ENCODE measurements at places on chromosomes 12 and 14.
A peak's percentile ranks its signal among the peaks of the same experiment; 100 is the strongest.

- DNase-seq, result no peak
These were observed 16.7 kb downstream of the COPZ1 start for GRCh38 chr12:54341378-54342300.

- peak; percentile 78 for DNase-seq
These were observed 16.4 kb upstream of the ESPL1 start for GRCh38 chr12:53251477-53252348.

- DNase-seq, result no peak
These were observed 395.9 kb downstream of the FUT8 start for GRCh38 chr14:65808390-65808789.

DNA sequence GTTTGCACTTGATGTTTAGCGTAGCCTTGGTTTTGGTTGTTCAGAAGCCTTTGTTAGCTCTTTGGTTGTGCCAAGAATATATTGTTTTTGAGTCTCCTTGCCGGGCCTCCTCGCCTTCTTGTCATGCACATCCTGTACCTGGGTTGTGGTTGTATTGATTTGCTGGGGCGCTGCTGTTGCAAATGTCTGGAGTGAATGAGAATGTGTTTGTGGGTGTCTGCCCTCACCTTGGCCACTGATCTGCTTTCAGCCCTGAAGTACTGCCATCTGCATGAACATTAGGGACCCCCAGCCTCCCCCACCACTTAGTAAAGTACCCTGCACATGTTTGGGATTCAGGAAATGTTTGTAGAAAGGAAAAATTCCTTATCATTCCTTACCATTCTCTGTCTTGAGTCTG, 16.5 kb downstream of the PRKCH start:
- no peak for DNase-seq

DNA sequence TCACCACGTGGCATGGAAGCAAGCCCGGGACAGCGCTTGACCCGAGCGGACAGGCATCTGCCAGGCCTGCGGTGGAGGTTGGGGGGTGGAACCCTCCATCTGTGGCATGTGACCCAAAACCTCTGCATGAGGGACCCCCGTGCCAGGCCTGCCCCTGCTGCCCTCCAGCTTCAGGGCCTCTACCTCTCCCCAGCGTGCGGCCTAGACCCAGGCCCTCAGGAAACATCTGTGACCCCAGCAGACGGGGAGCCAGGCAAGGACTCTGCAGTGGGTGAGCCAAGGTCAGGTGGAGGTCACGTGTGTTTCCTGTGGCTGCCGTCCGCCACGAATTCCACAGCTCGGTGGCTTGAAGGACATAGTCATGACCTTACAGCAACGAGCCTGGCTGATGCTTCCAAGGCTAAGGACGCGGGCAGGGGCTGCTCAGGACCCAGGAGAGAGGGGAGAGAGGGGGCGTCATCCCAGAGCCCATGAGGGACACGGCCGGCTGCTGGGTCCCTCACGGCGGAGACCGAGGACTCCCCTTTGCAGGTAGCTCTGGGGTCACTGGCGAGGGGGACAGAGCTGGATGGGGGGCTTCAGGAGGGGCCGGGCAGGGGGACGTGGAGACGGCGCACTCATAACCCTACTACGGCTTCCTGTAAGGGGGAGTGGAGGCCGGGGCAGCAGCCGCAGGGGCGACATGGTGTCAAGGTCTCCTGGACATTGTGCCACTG, 91.5 kb downstream of the GALNT9 start:
- peak; percentile 53 for DNase-seq

- DNase-seq, result peak; percentile 7
These were observed 8.8 kb upstream of the AMHR2 start for GRCh38 chr12:53414756-53415417.

GRCh38 chr12:109492371-109492770, 14.9 kb downstream of the UBE3B start:
- DNase-seq, result no peak

GRCh38 chr12:51383269-51383905, 7.8 kb downstream of the GALNT6 start:
- DNase-seq, result no peak

- no peak for DNase-seq
These were observed 399.8 kb downstream of the RAD51B start for GRCh38 chr14:68219407-68219806.

DNA sequence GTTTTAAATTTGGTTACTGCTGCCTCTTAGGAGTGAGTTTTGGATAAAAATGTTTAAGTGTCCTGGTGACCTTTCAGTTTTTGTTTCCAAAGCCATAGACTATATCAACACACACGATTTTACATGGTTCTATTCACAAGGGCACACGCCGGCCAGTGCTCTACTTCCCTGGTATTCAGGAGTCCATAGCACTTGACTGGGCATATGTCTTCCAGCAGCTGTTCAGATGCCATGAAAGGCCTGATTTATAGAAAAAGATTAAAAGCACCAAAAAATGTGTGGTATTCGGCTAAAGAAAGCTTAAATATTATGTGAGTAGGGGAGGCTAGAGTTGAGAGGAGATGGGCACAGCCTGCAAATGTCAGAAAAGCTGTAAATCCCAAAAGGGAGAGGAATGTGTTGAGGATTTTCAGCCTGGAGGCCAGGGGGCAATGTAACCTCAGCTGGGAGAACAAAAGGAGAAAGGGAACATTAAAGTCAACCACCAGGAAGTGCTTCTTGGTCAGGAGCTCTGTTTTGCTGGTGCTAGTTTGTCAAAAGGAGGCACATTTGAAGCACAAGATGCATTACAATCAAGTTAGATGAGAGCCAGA, 478.4 kb downstream of the RAD51B start:
- no peak for DNase-seq

GRCh38 chr14:75120541-75121291, 6.1 kb downstream of the NEK9 start:
- no peak for DNase-seq

DNA sequence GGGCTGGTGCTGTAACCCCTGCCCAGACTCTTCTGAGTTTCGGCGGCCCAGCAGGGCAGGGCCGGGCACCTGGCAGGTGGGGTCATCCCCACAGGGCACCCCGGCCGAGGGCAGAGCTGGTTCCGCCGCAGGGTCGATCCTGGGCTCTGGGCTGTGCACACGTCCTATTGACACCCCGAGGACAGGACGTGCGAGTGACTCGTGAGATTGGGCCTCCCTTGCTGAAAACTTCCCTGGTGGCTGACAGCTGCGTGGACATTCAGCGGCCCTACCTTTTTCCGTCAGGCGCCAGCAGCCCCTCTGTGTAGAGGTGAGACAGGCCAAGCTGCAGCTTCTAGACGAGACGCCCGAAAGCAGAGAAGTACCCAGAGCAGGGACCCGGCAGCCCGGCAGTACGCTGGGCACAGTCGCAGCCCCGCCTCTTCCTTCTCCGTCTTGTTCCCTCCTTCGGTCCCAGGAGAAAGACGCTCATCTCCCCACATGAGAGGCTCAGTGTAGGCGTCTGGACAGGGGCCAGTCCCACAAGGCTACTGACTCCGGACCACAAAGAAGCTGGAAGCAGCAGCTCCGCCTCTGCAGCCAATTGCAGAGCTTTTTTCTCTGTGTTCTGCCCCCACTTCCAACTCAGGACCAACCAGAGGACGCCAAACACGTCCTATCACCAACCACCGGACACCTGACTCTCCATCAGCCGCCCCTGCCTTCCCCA, at the start of gene LRCOL1:
Gene LRCOL1 (minus strand): TSS at position 532 of the 709 bp plus-strand sequence. CDS start 4,331 bp downstream, outside the sequence.
- no peak for DNase-seq

GRCh38 chr14:61026526-61026925, 45.5 kb downstream of the SLC38A6 start:
- no peak for DNase-seq

- DNase-seq, result no peak
These were observed 12.3 kb upstream of the RARG start for GRCh38 chr12:53244337-53244736.

DNA sequence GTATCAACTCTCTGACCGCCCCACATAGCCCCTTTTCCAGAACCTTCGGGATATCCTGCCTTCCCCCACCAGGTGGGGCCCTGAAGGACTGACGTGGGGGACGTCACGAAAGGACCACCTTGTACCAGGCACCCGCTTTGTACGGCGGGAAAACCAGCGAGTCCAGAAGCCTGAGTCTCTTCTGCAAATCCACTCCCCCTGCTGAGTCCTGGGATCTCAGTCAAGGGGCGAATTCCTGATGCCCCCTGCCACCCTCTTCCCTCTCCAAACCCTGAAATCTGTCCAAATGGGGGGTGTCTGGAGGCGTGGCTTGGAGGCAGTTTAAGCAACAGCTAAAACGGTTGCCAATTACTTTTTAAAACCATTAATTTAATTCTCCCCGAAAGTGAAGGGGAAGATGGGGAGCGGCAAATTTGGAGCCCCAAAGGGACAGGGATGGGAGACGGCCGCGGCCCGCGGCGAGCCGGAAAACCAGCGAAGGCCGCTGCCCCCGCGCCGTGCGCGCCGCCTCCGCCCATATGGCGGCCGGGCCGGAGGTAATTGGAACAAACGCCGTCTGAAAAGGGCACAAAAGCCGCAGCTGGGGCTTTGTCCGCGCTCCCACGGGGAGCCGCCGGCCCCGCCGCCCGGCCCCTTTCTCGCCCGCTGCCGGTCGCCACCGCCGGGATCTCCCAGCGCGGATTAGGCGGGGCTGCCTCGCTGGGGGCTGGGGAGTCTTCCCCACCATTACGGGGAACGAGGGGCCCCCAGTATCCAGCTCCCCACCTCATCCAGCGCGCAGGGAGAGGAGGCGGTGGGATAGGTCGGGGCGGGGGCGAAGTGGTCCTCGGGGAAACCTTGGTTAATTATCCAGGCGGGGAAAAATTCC, 6.6 kb downstream of the LHX5 start:
- DNase-seq, result no peak

GRCh38 chr12:19198272-19198671, 68.7 kb downstream of the PLEKHA5 start:
- no peak for DNase-seq

GRCh38 chr12:10115311-10115710, 14.7 kb downstream of the CLEC7A start:
- no peak for DNase-seq

- DNase-seq, result no peak
These were observed 477.1 kb downstream of the FSCB start for GRCh38 chr14:44029933-44030332.

DNA sequence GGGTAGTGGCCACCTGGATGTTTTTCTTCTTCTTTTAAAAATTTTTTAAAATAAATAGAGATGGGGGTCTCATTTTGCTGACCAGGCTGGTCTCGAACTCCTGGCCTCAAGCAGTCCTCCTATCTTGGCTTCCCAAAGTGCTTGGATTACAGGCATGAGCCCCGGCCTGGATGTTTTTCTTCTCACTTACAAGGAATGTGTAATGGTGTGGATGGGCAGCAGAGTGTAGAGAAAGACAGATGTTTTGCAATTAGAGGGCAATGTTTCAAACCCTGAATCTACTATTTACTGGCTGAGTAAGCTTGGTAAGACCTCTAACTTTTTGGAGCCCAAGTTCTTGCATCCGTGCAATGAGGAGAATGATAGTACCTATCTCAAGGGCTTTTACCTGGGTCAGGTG, 48.1 kb downstream of the ADCK1 start:
- no peak for DNase-seq

GRCh38 chr12:52032446-52032803, 18.8 kb upstream of the NR4A1 start:
- peak; percentile 93 for DNase-seq

DNA sequence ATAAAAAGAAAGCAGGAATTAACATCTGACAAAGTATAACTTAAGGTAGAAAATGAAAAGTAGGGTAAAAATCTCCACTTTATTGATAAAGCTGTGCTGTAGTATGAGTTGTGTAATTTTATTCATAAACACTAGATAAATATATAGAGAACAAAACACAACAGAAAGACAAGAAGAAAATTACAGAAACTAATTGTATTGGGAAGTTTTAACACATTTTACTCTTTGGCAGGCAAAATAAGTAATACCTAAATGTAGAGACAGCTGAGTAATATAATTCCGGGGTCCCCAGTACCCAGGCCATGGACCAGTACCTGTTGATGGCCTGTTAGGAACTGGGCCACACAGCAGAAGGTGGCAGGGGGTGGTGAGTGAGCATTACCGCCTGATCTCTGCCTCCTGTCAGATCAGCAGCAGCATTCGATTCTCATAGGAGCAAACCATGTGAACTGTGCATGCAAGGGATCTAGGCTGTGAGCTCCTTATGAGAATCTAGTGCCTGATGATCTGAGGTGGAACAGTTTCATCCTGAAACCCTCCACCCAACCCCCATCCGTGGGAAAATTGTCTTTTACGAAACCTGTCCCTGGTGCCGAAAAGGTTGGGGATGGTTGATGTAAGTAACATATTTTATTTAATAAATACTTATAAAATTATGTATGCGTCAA, 84.4 kb upstream of the ETV6 start:
- no peak for DNase-seq

- DNase-seq, result no peak
These were observed 134.1 kb downstream of the TPH2 start for GRCh38 chr12:72072592-72073212.

- DNase-seq, result no peak
These were observed 122.5 kb downstream of the ZFP36L1 start for GRCh38 chr14:68670359-68670715.

DNA sequence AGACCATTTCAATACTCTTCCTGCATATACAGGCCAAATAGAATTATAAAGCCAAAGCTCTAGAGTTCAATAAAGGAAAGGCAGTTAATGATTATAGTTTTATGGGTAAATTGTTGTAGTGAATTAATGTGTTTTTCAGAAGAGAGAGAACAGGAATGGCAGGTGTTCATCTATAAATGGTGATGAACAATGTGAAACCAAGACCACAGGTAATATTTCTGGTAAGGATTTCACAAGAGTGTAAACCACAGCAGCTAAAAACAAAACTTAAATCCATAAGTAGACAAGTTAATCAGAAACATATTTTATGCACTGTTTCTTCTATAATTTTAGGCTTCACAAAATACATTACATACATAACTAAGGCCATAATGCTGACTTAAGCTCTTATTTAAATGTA, 204.4 kb downstream of the SYT1 start:
- DNase-seq, result no peak

DNA sequence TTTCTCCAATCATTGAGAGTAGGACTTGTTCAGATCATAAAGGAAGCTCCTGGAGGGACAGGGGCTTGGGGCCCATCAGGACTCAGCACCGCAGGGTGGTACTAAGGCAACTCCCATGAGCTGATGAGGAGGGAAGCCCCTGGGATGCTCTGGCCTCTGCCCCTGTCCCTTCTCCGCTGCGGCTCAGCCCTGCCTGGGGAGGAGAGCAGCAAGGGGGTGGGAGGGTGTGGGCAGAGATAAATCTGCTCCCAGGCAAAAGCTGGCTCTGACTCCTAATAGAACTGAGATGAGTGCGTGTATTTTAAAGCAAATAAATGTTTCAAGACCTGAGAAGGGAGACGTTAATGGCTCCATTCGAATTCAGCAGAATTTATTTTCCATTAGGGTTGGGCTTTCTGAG, 52.0 kb upstream of the CHST11 start:
- DNase-seq, result no peak

GRCh38 chr12:54230555-54230954, 41.8 kb upstream of the SMUG1 start:
- no peak for DNase-seq

DNA sequence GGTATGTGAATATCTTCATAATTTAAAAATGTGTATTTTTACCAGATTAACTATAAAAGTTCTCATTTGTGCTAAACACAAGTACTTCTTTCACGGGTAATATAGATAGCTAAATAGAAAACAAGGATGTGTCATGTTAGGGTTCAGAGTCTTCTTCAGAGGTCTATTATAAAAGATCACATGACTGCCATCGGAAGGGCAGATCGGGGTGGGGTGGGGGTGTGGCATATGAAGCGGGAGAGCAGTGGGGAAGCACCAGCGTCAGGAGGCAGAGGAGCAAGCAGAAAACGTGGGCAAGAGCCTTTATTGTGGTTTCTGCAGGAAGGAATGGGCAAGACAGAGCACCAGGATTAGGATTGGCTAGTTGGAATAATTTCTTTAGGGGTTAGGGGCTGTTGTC, 63.7 kb upstream of the DNM1L start:
- no peak for DNase-seq

- DNase-seq, result no peak
These were observed 265.7 kb downstream of the AEBP2 start for GRCh38 chr12:19704966-19705365.
